ENCODE measurements at places on chromosomes 5 and 9. TPM values are rescaled to one million over a fixed set of nuclear protein-coding genes. Genes with fewer than 3 reads are reported as not detected.
A peak's percentile ranks its signal among the peaks of the same experiment; 100 is the strongest.

DNA sequence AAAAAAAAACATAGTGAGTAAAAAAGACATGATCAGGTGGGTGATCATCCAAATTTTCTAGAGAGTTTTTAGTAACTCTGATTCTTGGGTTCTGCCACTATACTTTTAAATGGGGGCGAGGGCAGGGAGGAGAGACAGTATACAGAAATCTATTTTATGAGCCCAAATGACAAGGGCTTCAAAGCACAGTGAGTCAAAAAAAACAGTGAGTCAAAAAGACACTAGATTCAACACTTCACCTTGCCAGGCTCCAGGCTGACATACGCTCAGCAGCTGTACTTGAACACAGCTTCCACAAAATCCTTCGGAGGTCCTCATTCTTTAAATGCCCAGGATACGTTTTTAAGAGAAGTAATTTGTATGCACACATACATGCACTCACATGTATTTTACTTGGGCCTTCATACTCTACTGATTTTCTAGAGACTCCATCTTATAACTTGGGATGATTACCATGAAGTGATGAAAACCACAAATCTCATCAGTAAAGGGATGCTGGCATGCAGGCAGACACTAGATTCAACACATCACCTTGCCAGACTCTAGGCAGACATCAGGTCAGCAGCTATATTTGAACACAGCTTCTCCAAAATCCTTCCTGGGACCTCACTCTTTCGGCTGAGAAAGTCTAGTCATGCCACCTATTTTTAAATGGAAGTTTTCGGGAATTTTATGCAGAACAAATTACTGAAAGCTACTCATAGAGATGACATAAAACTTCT lies 28.8 kb downstream of the NR3C1 start:
- peaks cover 2% of the 10 kb centered on the region for H3K36me3 ChIP-seq
- no peak overlapping the region for H3K4me3 ChIP-seq
- no peak for DNase-seq
- no peaks in the 10 kb centered on the region for H3K27me3 ChIP-seq
- H3K27ac ChIP-seq: no peak overlapping the region

- DNase-seq: peak; percentile 81
- H3K4me3 ChIP-seq: no peak overlapping the region
- H3K4me1 ChIP-seq: no peaks in the 10 kb centered on the region
- H3K27ac ChIP-seq: no peak overlapping the region
These were observed 132.7 kb upstream of the LPCAT1 start for GRCh38 chr5:1656271-1656975.

DNA sequence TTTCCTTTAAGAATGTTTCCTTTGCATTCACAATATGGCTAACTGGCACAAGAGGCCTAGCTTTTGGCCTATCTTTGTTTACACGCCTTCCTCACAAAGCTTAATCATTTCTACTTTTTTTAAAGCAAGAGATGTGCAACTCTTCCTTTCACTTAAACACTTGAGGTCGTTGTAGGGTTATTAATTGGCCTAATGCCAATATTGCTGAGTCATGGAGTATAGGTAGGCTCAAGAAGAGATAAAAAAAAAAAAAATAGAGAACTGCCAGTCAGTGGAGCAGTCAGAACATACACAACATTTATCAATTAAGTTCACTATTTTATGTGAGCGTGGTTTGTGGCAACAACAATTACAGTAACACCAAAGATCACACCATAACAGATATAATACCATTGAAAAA lies 5.9 kb downstream of the FKBP15 start:
- H3K36me3 ChIP-seq: peaks cover 17% of the 10 kb centered on the region
- H3K4me1 ChIP-seq: peaks cover 13% of the 10 kb centered on the region
- peak overlapping the region; percentile 3 for H3K27ac ChIP-seq

- no peak overlapping the region for H3K27ac ChIP-seq
- no peak for DNase-seq
- H3K36me3 ChIP-seq: no peaks in the 10 kb centered on the region
- H3K27me3 ChIP-seq: peaks cover 11% of the 10 kb centered on the region
- H3K4me1 ChIP-seq: no peaks in the 10 kb centered on the region
- H3K4me3 ChIP-seq: no peak overlapping the region
These were observed 475.6 kb upstream of the PTGER4 start for GRCh38 chr5:40204144-40204543.

SLC6A7 gene
- total RNA-seq: not detected

DNA sequence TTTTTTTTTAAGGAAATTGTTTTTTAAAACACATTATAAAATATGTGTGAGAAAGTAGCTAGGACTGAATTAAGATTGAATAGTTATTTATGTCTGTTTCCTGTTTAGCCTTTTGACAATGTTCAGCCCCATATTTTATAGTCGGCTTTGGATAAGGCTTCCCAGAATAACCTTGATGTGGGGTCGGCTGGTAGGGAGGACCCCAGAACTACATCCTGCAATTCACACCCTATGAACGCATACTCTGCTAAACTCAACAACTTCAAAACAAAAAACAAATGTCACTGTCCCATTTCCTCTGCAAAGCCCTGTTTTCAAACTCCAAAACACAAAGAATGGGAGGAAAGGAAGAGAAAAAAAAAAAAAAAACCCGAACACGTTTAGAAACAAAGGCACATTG lies 63.1 kb downstream of the ARL15 start:
- no peak overlapping the region for H3K27ac ChIP-seq
- H3K4me3 ChIP-seq: no peak overlapping the region
- H3K4me1 ChIP-seq: no peaks in the 10 kb centered on the region
- no peak for DNase-seq
- no peaks in the 10 kb centered on the region for H3K36me3 ChIP-seq

- H3K4me1 ChIP-seq: peaks cover 5% of the 10 kb centered on the region
- DNase-seq: peak; percentile 88
- no peaks in the 10 kb centered on the region for H3K36me3 ChIP-seq
- H3K27ac ChIP-seq: peak within 1 kb of the TSS; percentile 50
- H3K27me3 ChIP-seq: peaks cover 5% of the 10 kb centered on the region
These were observed at the start of gene CCDC69 for GRCh38 chr5:151223447-151224264. Gene CCDC69, minus strand, starts transcription at chr5:151224092. Its CDS starts 122 bp downstream, at chr5:151223970.

DNA sequence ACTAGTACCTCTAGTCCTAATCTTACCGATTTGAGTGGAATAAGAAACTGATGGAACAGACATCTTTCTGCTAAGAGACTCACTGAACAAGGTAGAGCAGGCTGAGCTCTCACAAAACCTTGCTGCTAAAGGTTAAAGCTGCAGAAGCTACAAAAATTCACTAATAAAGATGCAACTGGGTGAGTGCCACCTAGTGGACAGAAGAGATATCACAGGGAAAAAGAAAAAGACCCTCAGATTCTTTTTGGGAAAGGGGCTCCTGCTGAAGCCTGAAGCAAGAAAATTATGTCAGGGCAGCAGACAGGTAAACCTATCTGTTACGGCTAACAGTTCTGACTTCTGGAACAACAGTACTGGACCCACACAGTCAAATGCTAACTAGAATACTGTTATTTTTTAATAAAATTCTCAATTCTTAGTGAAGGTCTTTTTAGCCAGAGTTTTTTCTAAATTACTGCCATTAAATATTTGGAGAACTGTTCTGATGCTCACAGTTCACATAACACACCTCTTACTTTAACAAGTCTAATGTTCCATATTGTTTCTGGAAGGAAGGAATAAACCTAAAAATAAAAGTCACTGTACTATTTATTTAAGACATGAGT lies 51.2 kb downstream of the DIAPH1 start:
- no peaks in the 10 kb centered on the region for H3K27me3 ChIP-seq
- H3K27ac ChIP-seq: no peak overlapping the region
- DNase-seq: no peak
- H3K4me3 ChIP-seq: no peak overlapping the region
- peaks cover 9% of the 10 kb centered on the region for H3K4me1 ChIP-seq
- peaks cover 8% of the 10 kb centered on the region for H3K36me3 ChIP-seq

PCDHGA12 gene
- 2.1 TPM for total RNA-seq

DNA sequence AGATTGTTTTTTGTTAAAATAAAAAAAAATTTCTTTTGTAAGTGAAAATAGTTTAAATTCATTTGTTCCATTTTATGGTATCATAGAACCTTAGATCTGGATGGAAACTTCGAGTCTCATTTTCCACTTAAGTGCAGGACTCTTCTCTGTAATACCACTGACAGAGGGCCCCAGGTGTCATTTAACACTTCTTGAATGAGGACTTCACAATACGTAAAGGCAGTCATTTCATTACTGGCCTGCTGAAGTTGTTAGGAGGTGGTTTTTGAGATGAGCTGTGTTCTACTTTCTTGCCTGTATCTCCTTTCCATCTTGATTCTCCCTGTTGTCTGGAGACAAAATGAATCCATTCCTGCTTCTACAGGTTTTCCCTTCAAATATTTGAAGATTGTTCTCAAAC lies 455.3 kb downstream of the DMRT2 start:
- H3K4me1 ChIP-seq: no peaks in the 10 kb centered on the region
- H3K27me3 ChIP-seq: no peaks in the 10 kb centered on the region
- H3K27ac ChIP-seq: no peak overlapping the region
- H3K36me3 ChIP-seq: no peaks in the 10 kb centered on the region
- no peak for DNase-seq

FGFR4 gene
- total RNA-seq: 1.7 TPM

PGM5 gene
- not detected for total RNA-seq

DNA sequence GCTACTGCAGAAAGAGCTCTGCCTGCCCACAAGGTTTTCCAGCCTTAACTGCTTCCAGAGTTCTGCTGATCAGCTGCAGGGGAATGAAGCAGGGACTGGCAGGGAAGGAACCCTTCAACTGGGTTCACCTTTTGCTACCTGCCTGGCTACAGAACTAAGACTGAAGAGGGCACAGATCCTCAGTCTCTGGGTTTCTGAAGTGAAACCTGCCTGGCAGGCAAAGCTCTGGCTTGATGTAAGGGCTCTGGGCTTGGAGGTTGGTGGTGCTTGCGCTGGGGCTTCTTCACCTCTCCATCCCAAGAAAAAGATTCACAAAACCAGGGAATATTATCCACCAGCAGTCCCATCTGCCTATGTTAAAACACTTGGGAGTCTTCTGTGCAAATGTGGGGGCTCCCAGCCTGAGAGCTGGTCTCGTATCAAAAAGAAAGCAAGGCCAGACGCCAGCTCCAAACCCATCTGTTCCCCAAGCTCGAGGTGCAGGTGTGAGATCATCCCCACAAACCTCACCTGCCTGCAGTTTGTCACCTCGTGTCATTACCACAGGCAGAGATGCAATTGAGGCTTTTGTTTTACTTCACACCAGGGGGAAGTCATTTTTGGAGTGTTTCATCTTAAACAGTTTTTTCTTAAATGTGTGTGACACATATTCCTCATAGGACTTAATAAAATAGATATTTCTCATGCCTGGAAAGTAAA lies 58.3 kb downstream of the BNC2 start:
- H3K4me1 ChIP-seq: no peaks in the 10 kb centered on the region
- no peak overlapping the region for H3K4me3 ChIP-seq
- no peak for DNase-seq
- no peaks in the 10 kb centered on the region for H3K27me3 ChIP-seq

DNA sequence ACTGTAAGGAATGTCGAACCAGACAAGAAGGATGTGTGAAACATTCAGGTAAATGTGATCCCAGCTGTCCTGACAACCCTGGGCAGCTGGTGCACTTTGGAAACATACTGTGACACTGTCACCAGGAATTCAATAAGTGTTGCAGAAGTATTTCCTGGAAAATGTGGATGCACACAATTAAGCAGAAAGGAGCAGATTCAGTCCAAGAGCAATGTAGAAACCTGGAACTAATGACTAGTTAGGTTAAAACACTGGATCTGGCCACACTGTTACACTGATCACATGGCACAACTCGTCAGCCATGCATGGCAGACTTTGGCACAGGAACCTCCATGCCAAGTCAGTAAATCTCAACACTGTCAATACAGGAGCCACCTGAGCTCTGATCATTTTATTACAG lies 109.0 kb downstream of the FAM174A start:
- no peak for DNase-seq
- H3K4me3 ChIP-seq: no peak overlapping the region
- H3K27me3 ChIP-seq: peaks cover 5% of the 10 kb centered on the region
- no peaks in the 10 kb centered on the region for H3K4me1 ChIP-seq
- no peak overlapping the region for H3K27ac ChIP-seq
- no peaks in the 10 kb centered on the region for H3K36me3 ChIP-seq

GRCh38 chr9:37283730-37284325 lies 138.7 kb upstream of the GRHPR start:
- peak overlapping the region; percentile 63 for H3K4me3 ChIP-seq
- peaks cover 3% of the 10 kb centered on the region for H3K36me3 ChIP-seq
- peak overlapping the region; percentile 98 for H3K27ac ChIP-seq

GMCL2 gene
- not detected for total RNA-seq

- no peaks in the 10 kb centered on the region for H3K4me1 ChIP-seq
- no peak overlapping the region for H3K27ac ChIP-seq
- DNase-seq: no peak
- H3K4me3 ChIP-seq: no peak overlapping the region
- no peaks in the 10 kb centered on the region for H3K36me3 ChIP-seq
These were observed 162.4 kb downstream of the KCNN2 start for GRCh38 chr5:114524221-114524620.

STPG3 gene
- total RNA-seq: 0.50 TPM

DNA sequence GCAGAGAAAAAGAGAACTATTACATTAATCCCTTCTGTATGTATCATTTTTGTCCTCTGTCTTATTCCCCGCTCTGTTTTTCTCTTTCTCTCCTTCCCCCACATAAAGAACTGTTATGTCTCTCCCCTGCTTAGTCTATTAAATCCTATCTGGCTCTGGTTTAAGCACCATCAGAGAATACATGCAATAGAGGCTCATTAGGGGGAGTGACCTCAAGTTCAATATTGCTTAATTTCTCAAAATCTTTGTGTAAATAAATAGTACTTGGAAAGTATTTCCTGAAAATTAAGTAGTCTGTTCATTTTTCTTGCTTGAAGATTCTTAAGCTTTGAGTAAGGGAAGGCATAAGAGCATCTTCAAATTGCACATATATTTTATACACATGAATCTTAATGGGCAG lies 41.2 kb upstream of the FAM174A start:
- H3K27ac ChIP-seq: no peak overlapping the region
- H3K4me3 ChIP-seq: no peak overlapping the region
- no peaks in the 10 kb centered on the region for H3K4me1 ChIP-seq
- H3K27me3 ChIP-seq: no peaks in the 10 kb centered on the region
- no peak for DNase-seq
- H3K36me3 ChIP-seq: no peaks in the 10 kb centered on the region

- H3K4me1 ChIP-seq: peaks cover 42% of the 10 kb centered on the region
- H3K27me3 ChIP-seq: no peaks in the 10 kb centered on the region
- H3K27ac ChIP-seq: peak overlapping the region; percentile 90
- peak overlapping the region; percentile 96 for H3K4me3 ChIP-seq
- peaks cover 3% of the 10 kb centered on the region for H3K36me3 ChIP-seq
These were observed 1.2 kb upstream of the RUSC2 start for GRCh38 chr9:35488566-35489312.

Data from osteocyte (in vitro differentiated cells).